ENCODE measurements at places on chromosomes 13 and 19. TPM values are rescaled to one million over a fixed set of nuclear protein-coding genes. Genes with fewer than 3 reads are reported as not detected.

- no peak overlapping the region for H3K27ac ChIP-seq
- no peak for DNase-seq
- no peaks in the 10 kb centered on the region for H3K27me3 ChIP-seq
- no peak overlapping the region for H3K4me3 ChIP-seq
Observed at GRCh38 chr13:101989798-101990350, 412.0 kb downstream of the FGF14 start.

DNA sequence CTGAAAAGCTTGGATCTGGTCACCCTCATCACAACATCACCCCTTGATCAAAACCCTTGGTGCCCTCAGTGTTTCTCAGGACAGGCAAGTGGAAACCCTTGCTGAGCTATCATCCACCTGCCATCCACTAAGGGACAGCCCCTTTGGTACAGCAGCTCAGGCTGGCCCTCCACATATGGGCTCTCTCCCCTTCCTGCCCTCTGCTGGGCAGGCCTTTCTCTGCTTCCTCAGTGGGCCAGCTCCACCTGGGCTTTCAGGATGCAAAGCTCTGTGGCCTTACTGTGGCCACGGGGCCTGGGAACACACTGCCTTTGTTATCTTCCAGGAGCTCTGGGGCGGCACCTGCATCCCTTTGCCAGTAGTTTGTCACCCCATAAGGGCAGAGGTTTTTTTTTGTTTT, 4.9 kb downstream of the SUGP1 start:
- no peak overlapping the region for H3K4me3 ChIP-seq
- no peak for DNase-seq
- H3K27me3 ChIP-seq = no peaks in the 10 kb centered on the region
- H3K36me3 ChIP-seq = peaks cover 56% of the 10 kb centered on the region

ZNF813 gene
- 0.68 TPM for total RNA-seq

EHD2 gene
- 27.5 TPM for total RNA-seq

FUT2 gene
- total RNA-seq = not detected

DNA sequence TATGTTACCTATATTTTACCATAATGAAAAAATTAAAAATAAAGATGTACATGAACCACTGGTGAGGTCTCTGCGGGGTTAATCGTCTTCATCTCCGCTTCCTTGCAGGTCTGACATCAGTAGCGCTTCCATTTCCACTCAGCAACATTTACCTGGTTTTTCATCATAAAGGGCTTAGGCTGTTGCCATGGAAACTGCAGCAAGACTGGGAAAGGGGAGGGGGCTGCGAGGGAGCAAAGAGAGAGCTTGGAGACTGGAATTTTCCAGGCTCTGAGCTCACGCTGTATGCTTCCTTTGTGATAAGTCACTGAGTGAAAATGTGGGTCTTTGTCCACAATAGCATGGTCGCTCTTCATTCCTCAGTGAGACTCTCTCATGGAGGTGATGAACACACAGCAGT, 136.6 kb upstream of the USP29 start:
- peaks cover 13% of the 10 kb centered on the region for H3K27me3 ChIP-seq
- no peaks in the 10 kb centered on the region for H3K36me3 ChIP-seq
- no peaks in the 10 kb centered on the region for H3K4me1 ChIP-seq
- H3K4me3 ChIP-seq = no peak overlapping the region

- no peaks in the 10 kb centered on the region for H3K36me3 ChIP-seq
- H3K27ac ChIP-seq = no peak overlapping the region
- H3K27me3 ChIP-seq = no peaks in the 10 kb centered on the region
- H3K4me1 ChIP-seq = no peaks in the 10 kb centered on the region
Observed at GRCh38 chr13:76745261-76746200, 140.7 kb downstream of the KCTD12 start.

Measured in heart right ventricle (tissue), 16 donors.